ENCODE measurements at places on chromosomes 5 and 9. TPM values are rescaled to one million over a fixed set of nuclear protein-coding genes. Genes with fewer than 3 reads are reported as not detected.

PTPRD gene
- 2.2 TPM for total RNA-seq

COL23A1 gene
- 1.6 TPM for total RNA-seq

- no peak for DNase-seq
These were observed 421.9 kb downstream of the CDH10 start for GRCh38 chr5:24222876-24223275.

GRCh38 chr9:35728041-35728971, 3.7 kb downstream of the TLN1 start:
- peak; percentile 83 for DNase-seq

- peak; percentile 48 for DNase-seq
These were observed 626 bp downstream of the PSD2 start for GRCh38 chr5:139796061-139796806.

- DNase-seq, result no peak
These were observed 65.4 kb upstream of the SPOCK1 start for GRCh38 chr5:137564398-137564961.

DNA sequence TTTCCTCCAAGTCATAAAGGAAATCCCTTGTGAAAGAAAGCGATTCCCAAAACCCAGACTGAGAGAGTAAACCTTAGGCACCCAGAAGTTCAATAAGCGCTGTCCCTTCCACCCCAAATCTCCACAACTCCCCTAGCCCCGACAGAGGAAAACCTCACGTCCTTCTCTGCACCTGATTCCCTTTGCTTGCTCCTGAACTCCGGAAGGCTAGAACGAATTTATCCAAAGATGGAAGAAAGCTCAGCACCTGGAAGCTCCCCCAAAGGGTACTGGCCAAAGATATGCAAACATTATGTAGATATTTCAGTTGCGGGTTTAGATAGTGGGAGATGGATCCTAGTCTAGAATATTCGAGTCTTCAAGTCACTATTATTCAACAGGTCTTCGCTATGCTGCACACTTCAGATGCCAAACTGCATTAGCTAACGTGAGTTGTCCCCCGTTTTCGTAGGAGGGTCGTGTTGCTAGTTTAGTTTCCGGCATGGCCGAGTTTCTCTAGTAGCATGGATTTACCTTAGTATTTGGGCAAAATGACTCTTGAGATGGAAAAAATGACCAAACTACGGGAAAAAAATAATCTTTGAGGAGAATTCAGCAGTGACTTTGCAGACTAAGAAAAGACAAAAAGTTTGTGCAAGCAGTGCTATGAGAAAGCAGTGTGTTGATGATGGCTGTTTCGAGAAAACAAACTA, 27.7 kb downstream of the NR2F1 start:
- no peak for DNase-seq

FAM81B gene
- total RNA-seq, result not detected

SCGB3A1 gene
- total RNA-seq, result not detected

CCL27 gene
- 0.50 TPM for total RNA-seq

CDH10 gene
- total RNA-seq, result not detected

GRCh38 chr5:2515180-2515764, 236.2 kb downstream of the IRX2 start:
- no peak for DNase-seq

- no peak for DNase-seq
These were observed 17.1 kb upstream of the POU4F3 start for GRCh38 chr5:146321571-146321970.

GRCh38 chr5:57082441-57083067, 91.3 kb upstream of the GPBP1 start:
- no peak for DNase-seq

SUSD3 gene
- 0.34 TPM for total RNA-seq

LHX6 gene
- total RNA-seq, result 6.0 TPM

GRCh38 chr5:124044613-124045012, 532.6 kb downstream of the CSNK1G3 start:
- no peak for DNase-seq

ATOX1 gene
- 40.9 TPM for total RNA-seq

DNA sequence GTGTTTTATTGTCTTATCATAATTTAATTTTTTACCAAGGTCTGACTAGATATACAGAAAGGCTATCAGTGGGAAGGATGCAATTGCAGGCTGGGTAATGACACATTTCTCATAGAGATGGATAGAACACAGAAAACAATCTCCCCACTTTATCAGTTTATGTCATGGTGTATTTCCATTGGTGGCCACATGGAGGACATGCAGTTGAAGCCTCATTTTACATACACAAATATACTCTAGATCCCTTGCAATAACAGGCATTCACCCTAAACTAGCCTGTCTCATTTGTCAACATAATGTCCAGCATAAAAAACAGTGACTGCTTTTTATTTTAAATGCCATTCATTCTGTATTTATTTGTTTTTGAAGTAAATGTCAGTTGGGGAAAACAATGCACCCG, 526.3 kb downstream of the GABRG2 start:
- no peak for DNase-seq

DNA sequence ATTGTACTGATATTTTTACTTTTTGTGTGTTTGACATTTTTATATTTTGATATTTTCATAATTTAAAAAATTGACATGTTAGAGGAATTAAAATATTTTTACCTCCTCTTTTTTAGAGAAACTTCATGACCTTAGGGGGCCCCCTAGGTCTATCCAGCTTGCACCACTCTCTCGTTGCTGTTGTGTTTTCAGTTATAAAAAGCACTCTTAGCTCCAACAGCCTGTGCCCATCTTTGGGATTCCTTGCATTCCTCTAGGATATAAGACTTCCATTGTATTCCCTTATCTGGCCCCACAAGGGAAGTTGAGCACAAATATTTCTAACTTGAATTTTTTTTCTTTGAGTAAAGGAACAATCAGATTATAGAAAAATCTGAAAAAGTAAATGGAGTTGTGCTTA, 245.3 kb downstream of the SH3GL2 start:
- DNase-seq, result no peak

GRCh38 chr5:113713051-113713450, 199.6 kb downstream of the YTHDC2 start:
- DNase-seq, result no peak

- DNase-seq, result no peak
These were observed 109.3 kb upstream of the ICE1 start for GRCh38 chr5:5313101-5313635.

Measured in psoas muscle (tissue), 8 donors.